RPMI7951 (cell line): ENCODE measurements at places on chromosomes 2 and 18. TPM values are rescaled to one million over a fixed set of nuclear protein-coding genes. Genes with fewer than 3 reads are reported as not detected.

GRCh38 chr2:238167761-238168160 is 9.0 kb downstream of the ERFE start:
- DNase-seq: no peak

DNA sequence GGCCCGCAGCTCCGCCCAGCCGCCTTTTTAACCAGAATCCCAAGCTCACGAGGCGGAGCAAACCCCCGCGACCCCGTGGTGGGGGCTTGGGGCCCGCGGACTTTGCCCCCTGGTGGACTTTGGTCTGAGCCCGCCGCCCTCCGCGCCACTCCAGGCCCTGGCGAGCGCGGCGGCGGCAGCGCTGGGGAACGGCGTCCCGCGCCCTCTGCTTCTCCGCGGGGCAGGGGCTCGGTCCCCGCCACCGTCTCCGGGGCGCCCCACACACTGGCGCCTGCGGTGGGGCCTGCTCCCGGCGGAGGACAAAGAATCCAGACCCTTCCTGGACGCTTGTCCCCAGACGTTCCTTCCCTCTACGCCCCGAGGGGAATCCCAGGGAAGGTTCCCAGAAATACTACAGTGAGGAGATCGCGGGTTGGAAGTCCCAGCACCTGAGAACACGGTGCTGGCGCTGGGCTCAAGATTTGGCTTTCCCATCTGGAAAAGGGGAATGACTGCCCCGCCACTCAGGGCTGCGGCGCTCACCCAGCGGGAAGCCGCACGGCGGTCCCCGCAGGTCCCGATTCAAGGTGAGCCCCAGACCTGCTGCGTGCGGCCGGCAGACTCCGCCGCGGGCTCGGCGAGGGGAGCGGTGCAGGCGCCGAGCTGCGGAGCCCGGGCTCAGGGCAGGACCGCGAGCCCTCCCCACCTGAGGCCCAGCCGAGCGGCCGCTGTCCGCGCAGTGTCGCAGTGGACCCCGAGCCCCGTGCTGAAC is at the start of gene HAAO:
Gene HAAO, minus strand, starts transcription at position 1 of the 751 bp plus-strand sequence. CDS start 47 bp downstream, outside the sequence.
- no peak for DNase-seq

- no peak for DNase-seq
Observed at GRCh38 chr18:67410075-67411070, 106.1 kb downstream of the DSEL start.

DNA sequence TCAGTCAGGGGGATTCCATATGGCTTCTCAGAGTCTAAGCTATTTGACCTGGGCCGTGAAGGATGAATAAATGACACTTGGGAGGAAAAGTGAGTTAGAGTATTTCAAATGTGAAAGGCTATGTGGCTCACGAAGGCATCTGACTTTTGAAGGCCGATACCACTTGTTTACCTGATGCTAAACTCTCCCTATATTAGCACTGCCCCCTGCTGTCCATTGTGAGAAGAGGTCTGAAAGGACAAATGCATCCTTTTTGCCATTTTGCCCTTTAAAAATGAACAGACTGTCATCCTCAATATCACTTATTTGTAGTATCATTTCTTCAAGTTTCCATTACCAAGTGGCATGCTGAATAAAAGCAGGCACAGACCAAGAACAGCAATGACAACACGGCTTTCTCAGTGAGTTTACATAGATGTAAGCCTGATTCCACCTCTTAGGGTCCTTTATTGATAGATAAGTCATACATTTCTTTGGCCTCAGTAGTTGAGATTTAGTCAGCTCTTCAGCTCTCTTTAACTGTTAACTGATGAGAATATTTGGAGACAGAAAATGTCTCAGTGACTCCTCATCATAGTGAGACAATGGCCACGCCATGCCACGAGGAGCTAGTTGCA is 40.1 kb downstream of the DOCK10 start:
- peak; percentile 72 for DNase-seq

- DNase-seq: no peak
Observed at GRCh38 chr18:79413426-79413825, 17.7 kb downstream of the NFATC1 start.

NABP1 gene
- total RNA-seq: 19.4 and 24.5 TPM in 2 replicates

TCF23 gene
- not detected in 2 replicates for total RNA-seq

DNA sequence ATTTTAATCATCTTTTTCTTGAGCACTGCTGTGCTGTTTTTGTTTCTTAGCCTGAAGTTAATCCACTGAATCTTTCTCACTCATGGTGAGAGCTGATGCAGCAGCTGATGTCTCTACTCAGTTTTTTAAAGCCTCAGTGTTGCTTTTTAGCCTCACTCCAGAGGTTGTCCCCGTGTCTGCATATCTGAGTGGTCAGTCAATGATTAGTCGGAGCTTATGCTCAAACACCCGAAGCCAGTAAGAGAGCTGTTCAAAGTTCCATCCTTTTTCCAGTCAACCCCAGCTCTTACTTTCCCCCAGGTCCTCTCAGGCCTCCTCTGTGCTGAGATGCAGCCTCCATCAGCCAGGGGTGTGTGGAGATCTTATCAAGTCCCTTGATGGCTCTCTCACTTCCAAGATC is 81.1 kb downstream of the MBOAT2 start:
- DNase-seq: no peak

RAPGEF4 gene
- 2.1 and 2.4 TPM in 2 replicates for total RNA-seq

DNA sequence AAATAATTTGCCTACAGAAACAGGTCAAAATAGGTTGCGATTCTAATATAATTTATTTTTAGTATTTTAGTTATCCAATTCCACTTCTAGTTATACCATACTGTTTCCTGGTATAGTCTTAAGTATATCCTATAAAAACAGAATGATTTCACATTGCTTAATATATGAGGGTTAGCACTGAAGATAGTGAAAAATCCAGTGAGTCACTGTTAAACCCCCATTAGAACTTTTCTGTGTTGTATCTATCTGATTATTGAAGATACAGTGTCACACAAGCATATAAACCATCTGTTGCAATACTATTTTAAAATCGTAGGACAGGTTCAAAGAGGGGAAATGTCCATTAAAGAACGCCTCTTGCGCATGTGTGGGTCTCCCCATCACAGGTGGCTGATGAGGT is 110.0 kb downstream of the FEZ2 start:
- DNase-seq: no peak

GRCh38 chr18:1680108-1680507 is 775.4 kb downstream of the ADCYAP1 start:
- no peak for DNase-seq

- peak; percentile 42 for DNase-seq
Observed at GRCh38 chr2:66495788-66496640, 61.1 kb downstream of the MEIS1 start.
